Progenitor cell of endocrine pancreas (in vitro differentiated cells): ENCODE measurements at places on chromosomes 3 and 15. TPM values are rescaled to one million over a fixed set of nuclear protein-coding genes. Genes with fewer than 3 reads are reported as not detected.

- H3K4me3 ChIP-seq, result no peak overlapping the region
- H3K4me1 ChIP-seq, result peaks cover 5% of the 10 kb centered on the region
- peaks cover 67% of the 10 kb centered on the region for H3K27me3 ChIP-seq
- no peak for DNase-seq
- no peaks in the 10 kb centered on the region for H3K36me3 ChIP-seq
- no peak overlapping the region for H3K27ac ChIP-seq
Measured at GRCh38 chr15:69815793-69816192, 281.9 kb downstream of the TLE3 start.

The FAM240A gene
- not detected in 2 replicates for total RNA-seq

- DNase-seq, result no peak
- peaks cover 3% of the 10 kb centered on the region for H3K4me1 ChIP-seq
- H3K27me3 ChIP-seq, result peaks cover 17% of the 10 kb centered on the region
- no peaks in the 10 kb centered on the region for H3K36me3 ChIP-seq
- no peak overlapping the region for H3K4me3 ChIP-seq
Measured at GRCh38 chr15:81292523-81293001, 31.4 kb downstream of the STARD5 start.

DNA sequence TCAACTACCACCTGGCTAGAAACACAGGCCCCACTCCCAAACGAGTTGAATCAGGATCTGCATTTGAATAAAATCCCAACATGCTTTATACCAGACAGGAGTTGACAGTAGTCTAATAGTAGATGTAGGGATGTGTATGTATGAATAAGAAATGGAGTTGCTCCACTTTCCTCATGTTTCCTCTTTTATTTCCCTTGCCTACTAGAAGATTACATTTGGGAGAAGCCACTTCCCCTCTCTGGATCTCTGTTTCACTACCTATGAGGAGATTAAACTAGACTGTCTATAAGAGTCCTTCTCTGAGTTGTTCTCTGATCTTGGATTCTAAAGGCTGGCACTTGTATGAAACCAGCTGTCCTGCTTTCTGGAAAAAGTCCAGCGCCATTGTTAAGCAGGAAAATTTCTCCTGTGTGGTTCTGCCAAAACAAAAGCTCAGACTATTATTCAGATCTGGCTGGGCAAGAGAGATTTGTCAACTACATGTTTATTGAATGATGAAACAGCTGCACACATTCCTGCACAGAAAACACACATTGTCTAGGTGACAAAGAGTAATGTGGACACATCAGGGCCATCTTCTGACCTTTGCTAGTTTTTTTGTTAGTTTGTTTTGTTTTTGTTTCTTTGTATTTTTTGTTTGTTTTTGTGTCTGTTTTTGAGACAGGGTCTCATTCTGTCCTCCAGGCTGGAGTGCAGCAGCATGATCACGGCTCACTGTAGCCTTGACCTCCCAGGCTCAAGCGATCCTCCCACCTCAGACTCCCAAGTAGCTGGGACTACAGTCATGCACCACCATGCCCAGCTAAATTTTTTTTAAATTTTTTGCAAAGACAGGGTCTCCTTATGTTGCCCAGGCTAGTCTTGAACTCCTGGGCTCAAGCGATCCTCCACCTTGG, 29.9 kb downstream of the ACP3 start:
- no peak for DNase-seq
- H3K4me3 ChIP-seq, result no peak overlapping the region
- no peaks in the 10 kb centered on the region for H3K27me3 ChIP-seq
- H3K27ac ChIP-seq, result peak overlapping the region; percentile 36
- peaks cover 10% of the 10 kb centered on the region for H3K4me1 ChIP-seq

GRCh38 chr15:69939513-69940440, 157.9 kb downstream of the TLE3 start:
- peaks cover 46% of the 10 kb centered on the region for H3K27me3 ChIP-seq
- H3K4me3 ChIP-seq, result no peak overlapping the region
- no peaks in the 10 kb centered on the region for H3K4me1 ChIP-seq
- no peak overlapping the region for H3K27ac ChIP-seq

The KPNA4 gene
- 56.5 and 59.1 TPM in 2 replicates for total RNA-seq

The ACP3 gene
- 8.1 and 9.1 TPM in 2 replicates for total RNA-seq

The CHRFAM7A gene
- 0.96 and 1.1 TPM in 2 replicates for total RNA-seq

DNA sequence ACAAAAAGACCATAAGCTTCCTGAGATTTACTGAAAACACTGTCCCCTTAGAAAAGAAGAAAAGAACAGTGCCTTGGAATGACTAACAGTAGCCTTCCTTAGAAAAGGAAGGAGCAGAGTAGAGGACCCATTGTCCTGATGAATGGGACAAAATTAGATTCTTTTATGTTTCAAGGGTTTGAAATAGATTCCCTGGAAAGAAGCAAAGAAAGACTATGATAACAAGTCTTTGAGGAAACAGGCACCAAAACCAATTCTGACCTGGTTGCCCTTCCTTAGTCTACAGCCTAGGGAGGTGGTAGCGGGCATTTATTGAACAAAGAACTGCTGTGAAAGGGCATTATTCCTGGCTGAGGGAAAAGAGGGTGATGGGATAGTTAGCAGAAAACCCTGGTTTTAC, 1024.8 kb downstream of the TBL1XR1 start:
- no peak overlapping the region for H3K27ac ChIP-seq
- H3K4me3 ChIP-seq, result no peak overlapping the region
- H3K27me3 ChIP-seq, result no peaks in the 10 kb centered on the region
- DNase-seq, result no peak

DNA sequence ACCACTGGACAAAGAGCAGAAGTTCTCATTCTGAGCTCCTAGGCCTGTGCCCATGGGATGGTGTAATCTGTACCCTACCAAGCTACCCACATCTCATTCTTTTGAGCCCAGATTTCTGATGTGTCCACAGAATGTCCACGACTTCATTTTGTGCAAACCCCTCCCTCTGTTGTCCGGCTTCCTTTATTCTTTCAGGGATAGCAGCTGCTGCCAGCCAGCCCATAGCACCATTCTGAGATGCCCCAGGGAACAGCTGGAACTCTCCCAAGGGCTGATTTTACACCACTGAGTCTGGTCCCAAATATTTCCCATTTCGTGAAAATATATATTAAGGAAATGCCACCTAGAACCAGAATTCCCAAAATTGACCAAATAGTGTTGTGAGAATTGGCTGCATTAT, 236.6 kb downstream of the SATB1 start:
- H3K27me3 ChIP-seq, result no peaks in the 10 kb centered on the region
- H3K4me3 ChIP-seq, result no peak overlapping the region
- peaks cover 2% of the 10 kb centered on the region for H3K4me1 ChIP-seq

The GOLGA8T gene
- total RNA-seq, result not detected in 2 replicates

GRCh38 chr3:74693251-74693650, 78.8 kb upstream of the CNTN3 start:
- H3K27ac ChIP-seq, result no peak overlapping the region
- no peaks in the 10 kb centered on the region for H3K36me3 ChIP-seq
- no peaks in the 10 kb centered on the region for H3K4me1 ChIP-seq
- H3K27me3 ChIP-seq, result no peaks in the 10 kb centered on the region
- DNase-seq, result no peak

The SLC12A1 gene
- total RNA-seq, result 0.16 TPM in 1 of 2 replicates, not detected in the other

DNA sequence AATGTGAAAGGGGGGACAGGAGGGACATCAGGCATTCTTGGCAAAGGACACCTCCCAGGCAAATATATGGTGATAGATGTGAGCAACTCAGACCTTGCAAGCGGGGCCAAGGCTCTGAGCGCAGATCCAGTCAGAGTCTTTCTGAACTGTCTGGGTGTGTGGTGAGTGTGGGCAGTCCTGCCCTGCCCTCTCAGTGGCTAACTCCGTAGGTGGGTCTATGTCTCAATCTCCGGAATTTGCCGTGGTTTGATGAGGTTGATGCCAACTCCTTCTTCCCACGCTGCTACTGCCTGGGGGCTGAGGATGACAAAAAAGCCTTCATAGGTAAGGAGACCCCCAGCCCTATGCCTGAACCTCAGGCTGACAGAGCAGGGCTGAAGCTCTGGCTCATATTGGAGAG, 7.4 kb downstream of the TTLL3 start:
- no peak for DNase-seq
- H3K27me3 ChIP-seq, result no peaks in the 10 kb centered on the region
- peaks cover 1% of the 10 kb centered on the region for H3K36me3 ChIP-seq
- no peak overlapping the region for H3K4me3 ChIP-seq

The DAZL gene
- not detected in 2 replicates for total RNA-seq

The CIB2 gene
- 41.6 and 44.9 TPM in 2 replicates for total RNA-seq

DNA sequence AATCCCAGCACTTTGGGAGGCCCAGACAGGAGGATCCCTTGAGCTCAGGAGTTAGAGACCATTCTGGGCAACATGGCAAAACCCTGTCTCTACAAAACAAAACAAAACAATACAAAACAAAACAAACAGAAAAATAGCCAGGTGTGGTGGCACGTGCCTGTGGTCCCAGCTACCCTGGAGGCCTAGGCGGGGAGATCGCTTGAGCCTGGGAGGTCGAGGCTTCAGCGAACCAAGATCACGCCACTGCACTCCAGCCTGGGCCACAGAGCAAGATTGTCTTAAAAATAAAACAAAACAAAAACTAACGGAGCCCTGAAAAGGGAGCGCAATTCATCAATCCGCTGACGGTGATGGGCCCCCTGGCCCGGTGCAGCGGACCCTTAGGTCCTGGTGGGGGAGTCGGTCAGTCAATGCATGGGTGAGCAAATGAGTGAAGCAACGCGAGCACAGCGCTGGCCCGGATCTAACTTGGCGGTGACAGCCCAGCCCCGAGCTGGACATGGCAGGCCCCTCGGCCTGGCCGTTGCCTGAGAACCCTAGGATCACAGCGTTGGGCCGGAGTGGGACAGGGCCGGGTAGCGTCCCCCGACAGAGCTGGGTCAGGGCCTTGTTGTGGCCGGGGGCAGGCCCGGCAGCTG, 52.4 kb upstream of the BLM start:
- H3K36me3 ChIP-seq, result no peaks in the 10 kb centered on the region
- H3K4me1 ChIP-seq, result peaks cover 2% of the 10 kb centered on the region
- H3K27me3 ChIP-seq, result peaks cover 8% of the 10 kb centered on the region
- H3K27ac ChIP-seq, result no peak overlapping the region
- no peak for DNase-seq

The IGF2BP2 gene
- 187 and 190 TPM in 2 replicates for total RNA-seq

DNA sequence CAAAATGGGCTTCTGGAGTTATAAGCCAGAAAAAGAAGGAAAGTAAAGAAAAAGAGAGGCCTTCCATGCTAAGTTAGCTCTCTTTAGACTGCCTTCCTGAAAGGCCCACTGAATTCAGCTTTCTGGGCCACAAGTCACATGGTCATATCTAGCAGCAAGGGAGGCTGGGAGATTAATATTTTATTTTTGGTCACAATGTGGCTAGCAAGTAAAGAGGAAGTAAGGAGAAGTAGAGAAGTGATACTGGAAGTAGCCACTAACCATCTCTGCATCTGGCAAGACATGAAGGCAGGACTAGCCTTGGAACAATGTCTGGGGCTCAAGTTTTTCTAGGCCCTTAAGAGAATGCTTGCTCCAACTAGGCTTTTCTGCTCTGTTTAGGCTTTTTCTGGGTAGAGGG, 81.8 kb upstream of the UBE2E1 start:
- H3K4me3 ChIP-seq, result no peak overlapping the region
- DNase-seq, result no peak
- no peaks in the 10 kb centered on the region for H3K36me3 ChIP-seq
- no peak overlapping the region for H3K27ac ChIP-seq
- peaks cover 7% of the 10 kb centered on the region for H3K4me1 ChIP-seq

DNA sequence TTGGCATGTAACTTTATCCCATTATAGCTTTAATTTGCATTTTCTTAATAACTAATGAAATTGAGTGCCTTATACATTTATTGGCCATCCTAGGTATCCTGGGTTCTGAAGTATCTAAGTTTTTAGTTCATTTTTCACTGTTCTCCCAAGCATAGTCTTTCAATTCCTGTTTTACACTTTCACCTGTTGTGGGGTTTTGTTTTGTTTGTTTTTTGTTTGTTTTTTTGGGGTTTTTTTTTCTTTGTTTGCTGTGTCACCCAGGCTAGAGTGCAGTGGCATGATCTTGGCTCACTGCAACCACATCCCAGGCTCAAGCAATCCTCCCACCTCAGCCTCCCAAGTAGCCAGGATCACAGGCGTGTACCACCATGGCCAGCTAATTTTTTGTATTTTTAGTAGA, 83.1 kb upstream of the GADL1 start:
- H3K27me3 ChIP-seq, result no peaks in the 10 kb centered on the region
- H3K27ac ChIP-seq, result no peak overlapping the region
- H3K4me3 ChIP-seq, result no peak overlapping the region
- DNase-seq, result no peak

The AADACL2 gene
- total RNA-seq, result not detected in 2 replicates

GRCh38 chr3:65284546-65284945, 596.7 kb upstream of the ADAMTS9 start:
- H3K27ac ChIP-seq, result no peak overlapping the region
- H3K4me1 ChIP-seq, result no peaks in the 10 kb centered on the region
- DNase-seq, result no peak
- H3K4me3 ChIP-seq, result no peak overlapping the region
- peaks cover 5% of the 10 kb centered on the region for H3K27me3 ChIP-seq
- H3K36me3 ChIP-seq, result no peaks in the 10 kb centered on the region

The ADCY5 gene
- 33.8 and 35.9 TPM in 2 replicates for total RNA-seq

DNA sequence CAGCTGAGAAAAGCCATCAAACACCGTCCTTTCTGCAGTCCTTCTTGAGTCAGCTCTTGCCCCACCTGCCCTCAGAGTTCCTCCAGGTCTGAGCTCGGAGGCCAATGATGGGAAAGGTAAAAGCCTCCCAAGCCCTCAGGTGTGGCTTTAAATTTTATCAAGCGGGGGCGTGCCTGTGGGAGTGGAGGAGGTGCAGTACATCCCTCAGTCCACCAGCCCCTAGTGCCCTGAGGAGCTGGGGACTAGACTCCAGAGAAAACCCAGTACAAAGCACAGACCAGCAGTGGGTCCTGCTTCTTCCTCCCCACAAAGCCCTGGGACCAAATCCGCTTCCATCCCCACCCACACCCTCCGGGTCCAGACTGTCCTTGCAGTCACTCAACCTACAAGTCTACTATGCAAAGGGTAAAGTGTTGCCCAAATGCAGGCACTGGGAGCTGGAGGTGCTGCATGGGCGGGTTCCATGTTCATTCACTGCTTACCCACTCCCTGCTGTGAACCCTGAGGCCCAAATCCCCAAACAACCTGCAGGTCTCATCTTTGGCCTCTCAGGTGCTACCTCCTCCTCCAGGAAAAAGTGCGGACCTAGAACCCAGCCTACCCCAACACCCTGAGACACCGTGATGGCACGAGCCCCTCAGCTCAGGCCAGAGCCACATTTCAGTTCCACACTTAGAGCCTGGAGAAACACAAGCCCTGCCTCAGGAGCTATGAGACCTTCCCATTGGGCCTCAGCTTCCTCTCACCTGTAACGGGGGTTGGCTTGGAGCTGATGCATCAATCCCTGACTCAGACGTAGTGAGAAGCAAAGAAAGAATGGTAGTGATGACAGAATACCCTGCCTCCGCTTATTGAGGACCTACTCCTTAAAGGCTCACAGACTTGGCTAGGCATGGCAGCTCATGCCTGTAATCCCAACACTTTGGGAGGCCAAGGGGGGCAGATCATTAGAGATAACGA, 2.4 kb downstream of the PFKFB4 start:
- peak overlapping the region; percentile 90 for H3K27ac ChIP-seq
- H3K4me3 ChIP-seq, result peak overlapping the region; percentile 87
- peaks cover 45% of the 10 kb centered on the region for H3K4me1 ChIP-seq
- no peaks in the 10 kb centered on the region for H3K27me3 ChIP-seq
- H3K36me3 ChIP-seq, result peaks cover 7% of the 10 kb centered on the region
